ENCODE measurements at places on chromosomes 2 and 18.

DNA sequence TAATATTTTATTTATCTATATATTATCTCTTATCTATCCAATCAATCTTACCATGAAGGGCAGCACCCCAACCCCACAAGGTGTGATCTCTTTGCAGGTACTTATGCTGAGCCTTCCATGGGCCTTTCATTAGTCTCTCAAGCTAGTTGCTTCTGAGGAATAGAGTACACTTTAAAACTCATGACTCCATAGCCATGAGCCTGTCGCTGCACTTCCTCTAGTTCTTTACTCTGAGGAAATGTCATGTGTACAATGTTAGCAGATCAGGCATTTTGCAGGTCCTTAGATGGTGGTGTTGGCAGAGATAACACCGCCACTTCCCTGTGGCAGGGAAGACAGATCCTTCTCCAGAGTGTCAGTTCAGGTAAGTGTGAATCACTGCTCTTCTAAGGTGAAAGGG, 29.5 kb upstream of the STAT4 start:
- no peak for DNase-seq

GRCh38 chr2:239291475-239292350, 109.1 kb downstream of the HDAC4 start:
- DNase-seq = peak; percentile 85

- DNase-seq = no peak
Observed at GRCh38 chr18:11175266-11175979, 26.1 kb upstream of the PIEZO2 start.

GRCh38 chr2:169727065-169727464, 6.6 kb upstream of the KLHL23 start:
- no peak for DNase-seq

DNA sequence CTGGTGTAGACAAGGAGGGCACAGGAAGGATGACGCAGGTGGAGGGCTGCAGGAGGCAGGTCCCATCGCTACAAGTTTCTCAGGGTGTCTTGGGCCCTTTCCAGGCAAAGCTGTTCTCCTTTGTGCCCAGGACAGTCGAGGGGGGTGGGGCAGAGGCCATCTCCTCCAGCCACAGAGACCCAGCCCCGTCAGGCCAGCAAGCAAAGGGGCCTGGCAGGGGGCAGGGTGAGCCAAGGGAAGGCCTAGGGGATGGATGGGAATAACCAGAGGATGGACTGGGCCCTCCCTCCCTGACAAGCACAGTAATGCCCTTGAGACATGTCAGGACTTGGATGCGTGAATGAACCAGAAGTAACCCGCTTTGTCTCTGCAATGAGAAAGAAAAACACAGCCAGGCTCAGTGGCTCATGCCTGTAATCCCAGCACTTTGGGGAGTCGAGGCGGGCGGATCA, 6.3 kb downstream of the TCF23 start:
- no peak for DNase-seq

DNA sequence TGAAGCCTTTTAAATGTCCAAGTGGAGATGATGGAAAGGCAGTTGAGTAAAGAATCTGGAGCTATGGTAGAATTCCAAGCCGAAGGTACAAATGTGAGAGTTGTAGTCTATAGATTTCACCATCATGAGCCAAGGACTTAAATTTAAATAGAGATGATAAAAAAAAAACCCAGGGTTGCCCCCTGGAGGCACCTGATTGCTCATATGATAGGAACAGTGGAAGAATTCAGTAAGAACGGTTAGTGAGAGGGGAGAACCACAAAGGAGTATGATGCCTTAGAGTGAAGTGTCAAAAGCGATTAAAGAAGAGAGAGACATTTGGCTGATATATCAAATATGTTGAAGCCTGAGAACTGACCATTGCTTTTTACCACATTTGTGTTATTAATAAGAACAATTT, 11.9 kb downstream of the NYAP2 start:
- no peak for DNase-seq
